Esophagus squamous epithelium (tissue), 5 donors: ENCODE measurements at places on chromosomes 7 and 10.

- DNase-seq: no peak
Observed at GRCh38 chr7:71705217-71705616, 573.3 kb downstream of the GALNT17 start.

GRCh38 chr10:51241461-51241860 lies 167.2 kb downstream of the PRKG1 start:
- no peak for DNase-seq

DNA sequence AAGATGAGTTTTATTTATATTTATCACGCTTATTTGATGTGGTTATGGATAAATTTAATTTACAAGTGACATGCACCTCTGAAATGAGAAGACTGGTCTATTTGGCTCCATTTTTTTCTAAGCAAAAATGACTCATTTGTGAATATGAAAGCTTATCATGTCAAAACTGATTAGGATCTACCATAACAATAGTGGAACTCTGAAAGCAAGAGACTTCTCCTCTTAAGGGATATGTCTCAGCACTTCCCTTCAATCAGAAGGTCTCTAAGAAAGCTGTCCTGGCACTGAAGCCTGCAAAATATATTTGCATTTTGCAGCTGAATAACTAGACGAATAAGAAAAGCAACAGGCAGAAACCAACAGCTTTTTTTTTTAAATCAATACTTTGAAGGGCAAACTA lies 12.7 kb downstream of the FAS start:
- no peak for DNase-seq

DNA sequence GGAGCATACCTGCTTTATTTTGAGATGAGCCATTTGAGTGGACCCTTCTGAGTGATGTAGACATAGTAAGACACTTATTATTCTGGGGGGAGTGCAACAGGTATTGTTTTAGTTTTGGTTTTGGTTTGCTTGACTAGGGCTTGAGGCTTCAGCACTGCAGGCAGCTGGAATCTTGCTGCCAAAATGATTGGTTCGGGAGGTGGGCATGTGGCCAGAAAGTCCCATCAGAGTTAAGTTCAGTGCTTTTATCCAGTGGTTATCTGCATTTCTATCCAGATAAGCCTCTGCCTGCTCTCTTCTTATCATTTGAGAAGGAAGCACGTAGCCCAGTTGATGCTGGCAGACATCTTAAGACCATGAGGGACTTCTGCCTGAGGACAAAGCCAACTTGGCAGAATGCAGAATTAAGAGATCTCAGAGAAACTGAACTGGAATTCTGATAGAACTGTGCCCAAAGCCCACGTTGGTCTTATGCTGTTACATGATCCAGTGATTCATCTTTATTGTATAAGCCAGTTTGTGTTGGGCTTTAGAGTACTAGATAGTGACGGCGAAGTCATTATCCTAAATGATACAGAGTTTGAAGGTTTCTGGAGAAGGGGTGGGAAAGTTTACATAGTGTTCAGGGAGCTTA lies 9.6 kb upstream of the JAZF1 start:
- DNase-seq: no peak

- DNase-seq: no peak
Observed at GRCh38 chr10:78533098-78533497, 499.4 kb downstream of the RPS24 start.

- no peak for DNase-seq
Observed at GRCh38 chr7:23055582-23056178, 41.8 kb upstream of the HYCC1 start.

- no peak for DNase-seq
Observed at GRCh38 chr7:73512018-73512780, 9.9 kb downstream of the BAZ1B start.

GRCh38 chr10:30755441-30755953 lies 125.9 kb upstream of the LYZL2 start:
- DNase-seq: no peak

- no peak for DNase-seq
Observed at GRCh38 chr10:58645416-58646146, 132.9 kb downstream of the BICC1 start.

DNA sequence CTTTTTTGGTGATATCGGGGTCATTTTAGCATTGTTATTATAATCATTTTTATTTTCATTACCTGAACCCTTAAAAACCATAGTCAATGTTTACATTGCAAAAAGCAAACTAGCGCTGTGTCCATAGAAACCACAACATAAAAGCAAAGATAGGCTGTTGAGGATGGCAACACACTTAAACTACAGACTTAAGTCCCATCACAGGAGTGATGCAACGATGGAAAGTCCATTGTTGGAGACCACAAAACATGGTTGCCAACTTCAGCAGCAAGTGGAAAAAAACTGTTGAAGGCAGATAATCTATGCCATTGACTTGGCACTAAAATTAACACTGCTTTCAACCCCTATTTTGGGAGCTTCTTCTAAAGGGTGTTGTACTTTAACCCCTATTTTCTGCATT lies 398.8 kb upstream of the IGFBP3 start:
- no peak for DNase-seq

- no peak for DNase-seq
Observed at GRCh38 chr7:147428075-147428474, 1162.5 kb upstream of the C7orf33 start.

DNA sequence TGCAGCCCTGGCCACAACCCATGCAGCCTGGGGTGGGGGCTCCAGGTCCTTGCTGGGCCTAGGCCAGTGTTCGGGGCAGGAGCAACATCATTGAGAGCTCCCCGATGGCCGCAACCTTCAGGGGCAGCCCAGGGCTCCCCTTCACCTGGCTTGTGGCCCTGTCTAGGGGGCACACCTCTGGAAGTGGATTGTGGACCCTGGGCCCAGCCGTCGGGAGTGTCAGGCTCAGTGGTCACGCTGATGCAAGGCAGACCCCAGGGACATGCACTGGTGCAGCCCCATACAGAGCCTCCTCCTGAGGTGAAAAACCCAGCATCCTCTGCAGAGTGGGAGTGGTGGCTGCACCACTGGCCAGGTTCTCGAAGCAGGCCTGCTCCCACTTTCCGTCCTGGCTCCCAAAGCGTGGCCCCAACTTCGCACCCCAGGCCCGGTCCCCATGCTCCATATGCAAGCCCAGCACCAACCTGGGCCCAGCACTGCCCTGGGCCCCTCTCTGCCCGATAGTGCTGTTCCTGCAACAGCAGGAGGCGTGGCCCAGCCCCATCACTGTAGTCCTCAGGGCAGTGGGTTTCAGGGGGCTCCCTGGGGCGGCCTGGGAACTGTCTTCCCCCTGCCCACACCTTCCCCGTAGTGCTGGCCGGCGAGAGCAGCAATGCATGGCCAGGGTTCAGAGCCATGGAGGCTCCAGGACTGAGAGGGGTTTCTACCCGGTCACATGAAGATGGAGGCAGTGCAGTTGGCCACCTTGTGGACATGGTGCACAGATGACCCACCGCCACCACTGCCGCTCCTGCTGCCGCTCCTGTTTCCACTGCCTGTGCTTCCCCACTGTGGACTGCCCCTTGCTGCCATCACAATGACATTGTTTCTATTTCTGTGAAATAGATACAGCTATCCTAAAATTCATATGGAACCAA lies 303.9 kb upstream of the NRG3 start:
- DNase-seq: no peak

DNA sequence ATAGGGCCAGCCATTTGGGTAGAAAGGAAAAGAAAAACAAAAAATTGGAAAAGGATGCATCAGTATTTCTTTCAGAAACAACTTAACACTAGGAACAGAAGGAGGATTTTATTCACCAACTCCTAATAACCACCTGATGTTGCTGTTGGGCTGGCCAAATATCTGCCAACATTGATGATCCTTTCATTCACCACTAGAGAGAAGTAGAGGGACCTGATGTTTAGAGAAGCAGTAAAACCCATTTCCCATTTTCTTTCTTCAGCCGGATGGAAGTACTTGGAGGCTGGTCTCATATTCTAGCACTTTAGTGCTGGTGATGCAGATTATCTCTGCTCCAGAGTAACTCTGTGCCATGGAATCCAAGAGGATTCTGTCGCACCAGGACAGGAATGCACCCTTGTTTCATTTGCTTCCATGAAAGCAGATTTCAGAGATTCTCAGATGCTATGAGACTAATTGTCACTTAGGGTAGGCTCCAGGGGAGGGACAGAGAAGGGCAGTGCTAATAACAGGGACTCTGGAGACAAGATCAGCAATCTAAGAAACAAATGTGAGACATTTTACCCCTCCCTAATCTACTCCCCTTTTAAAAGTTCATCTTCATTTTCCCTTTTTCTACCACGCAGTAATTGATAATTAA lies 3.1 kb downstream of the KLLN start:
- DNase-seq: no peak

GRCh38 chr7:25454020-25454419 lies 225.7 kb upstream of the NPVF start:
- DNase-seq: no peak

DNA sequence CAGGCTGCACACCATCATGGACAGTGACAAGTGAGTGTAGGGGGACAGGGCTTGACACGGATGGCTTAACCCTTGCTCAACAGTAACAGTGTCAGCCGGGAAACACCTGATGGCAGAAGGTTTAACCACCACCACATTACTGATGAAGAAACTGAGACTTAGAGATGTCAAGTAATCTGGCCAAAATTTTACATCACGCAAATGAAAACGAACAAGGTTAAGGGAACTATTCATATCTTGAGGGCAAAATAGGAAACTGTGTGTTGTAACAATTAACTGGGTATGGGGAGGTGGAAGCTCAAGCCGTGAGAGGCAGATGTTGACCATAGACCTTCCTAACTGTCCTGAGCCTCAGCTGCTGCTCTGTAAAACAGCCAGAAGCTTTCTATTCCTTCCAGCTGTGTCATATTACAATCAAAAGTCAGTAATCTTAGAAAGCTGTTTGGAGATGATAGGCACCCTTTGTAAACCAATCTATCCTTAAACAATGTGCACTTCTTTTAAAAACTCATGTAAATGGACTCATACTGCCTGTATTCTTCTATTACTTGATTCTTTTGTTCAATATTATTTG lies 68.4 kb downstream of the ABCC2 start:
- DNase-seq: no peak

- DNase-seq: no peak
Observed at GRCh38 chr10:123795846-123796590, 95.6 kb downstream of the CPXM2 start.

DNA sequence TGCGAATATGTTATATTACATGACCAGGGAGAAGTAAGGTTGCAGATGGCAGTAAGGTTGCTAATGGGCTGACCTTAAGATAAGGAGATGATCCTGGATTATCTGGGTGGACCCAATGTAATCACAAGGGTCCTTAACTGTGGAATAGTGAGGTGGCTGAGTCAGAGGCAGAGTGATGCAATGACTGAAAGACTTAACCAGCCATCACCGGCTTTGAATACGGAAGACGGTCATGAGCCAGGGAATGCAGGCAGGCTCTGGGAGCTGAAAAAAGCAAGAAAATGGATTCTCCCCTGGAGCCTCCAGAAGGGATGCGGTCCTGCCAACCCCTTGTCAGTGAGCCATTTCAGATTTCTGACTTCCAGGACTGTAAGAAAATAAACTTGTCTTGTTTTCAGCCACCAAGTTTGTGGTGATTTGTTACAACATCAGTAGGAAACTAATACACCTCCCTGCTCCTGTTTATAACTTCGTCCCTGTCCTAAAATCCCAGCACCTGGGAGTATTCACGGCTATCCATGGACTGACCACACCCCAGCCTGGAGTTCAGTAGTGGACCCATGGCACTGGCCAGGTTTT lies 4.6 kb upstream of the C10orf95 start:
- no peak for DNase-seq

- no peak for DNase-seq
Observed at GRCh38 chr7:33727315-33727714, 178.0 kb upstream of the BMPER start.

DNA sequence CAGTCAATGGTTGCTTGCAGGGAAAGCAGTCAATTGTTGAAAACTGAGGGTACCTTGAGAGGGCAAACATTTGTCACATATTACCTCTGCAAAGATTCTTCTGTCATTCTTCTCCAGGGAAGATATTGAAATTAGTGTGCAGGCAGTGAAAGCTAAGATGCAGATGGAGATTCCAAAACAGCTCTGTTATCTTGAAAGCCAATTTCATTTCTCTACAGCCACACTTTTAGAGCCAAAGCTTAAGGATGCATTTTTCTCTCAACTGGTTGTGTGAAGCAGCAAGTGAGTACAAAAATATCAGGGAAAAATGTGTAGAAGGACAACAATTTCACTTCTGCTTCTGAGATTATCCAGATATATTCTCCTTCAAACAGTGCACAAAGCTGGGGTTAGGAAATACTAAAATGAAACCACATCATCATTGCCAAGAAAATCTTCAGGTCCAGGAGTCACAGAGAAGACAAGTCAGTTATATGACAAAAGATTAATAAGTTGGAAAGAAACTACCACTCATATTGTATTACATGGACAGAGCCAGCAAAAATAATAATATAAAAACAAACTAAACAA lies 16.3 kb downstream of the SGMS1 start:
- no peak for DNase-seq

DNA sequence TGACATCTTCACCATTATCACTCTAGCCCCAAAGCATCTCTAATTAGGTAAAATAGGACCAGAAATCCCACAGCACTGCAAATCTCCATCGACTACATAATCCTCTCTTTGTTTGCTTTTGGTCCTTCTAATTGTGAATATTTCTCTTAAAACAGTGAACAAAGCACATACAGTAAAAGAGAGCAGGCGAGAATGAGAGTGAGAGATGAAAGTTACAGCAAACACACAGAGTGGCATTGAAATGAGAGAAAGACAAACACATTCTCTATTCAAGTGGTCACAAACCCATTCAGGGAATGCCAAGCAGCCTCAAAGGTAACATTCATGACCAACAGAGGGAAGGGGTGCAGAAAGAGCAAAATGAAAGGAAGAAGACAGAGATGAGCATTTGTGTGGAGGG lies 109.8 kb upstream of the PTN start:
- no peak for DNase-seq

DNA sequence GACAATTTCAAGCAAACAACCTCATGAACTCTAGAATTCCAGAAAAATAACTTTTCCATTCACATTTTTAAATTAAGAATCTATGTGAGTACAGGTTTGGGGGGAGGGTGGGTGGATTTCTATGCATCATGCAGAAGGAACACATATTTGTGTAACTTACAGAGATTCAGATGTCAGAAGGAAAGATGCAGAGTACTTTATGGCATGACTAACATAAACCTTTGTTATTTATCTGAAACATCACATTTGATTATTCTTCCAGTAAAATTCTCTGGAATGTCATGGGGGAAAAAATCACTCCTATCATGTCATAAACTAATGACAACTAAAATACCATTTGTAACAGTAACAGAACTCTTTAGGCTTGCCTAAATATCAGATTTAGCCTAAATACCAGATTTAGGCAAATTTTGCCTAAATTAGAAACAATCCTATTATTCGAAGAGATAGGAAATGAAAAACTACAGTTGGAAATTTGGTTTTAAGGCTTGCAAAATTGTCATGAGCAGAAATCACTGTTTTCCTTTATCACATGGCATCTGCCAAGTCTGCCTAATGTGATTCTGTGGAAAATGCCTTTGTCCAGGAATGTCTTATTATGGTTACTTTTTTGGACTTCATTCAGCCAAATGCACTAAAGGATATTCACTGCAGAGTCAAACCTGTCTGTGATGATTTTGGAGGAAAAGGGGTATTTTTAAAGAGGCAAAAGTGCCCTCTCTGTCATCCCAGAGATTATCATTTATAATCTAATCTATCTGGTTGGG lies 527.7 kb upstream of the CELF2 start:
- no peak for DNase-seq

- no peak for DNase-seq
Observed at GRCh38 chr7:10939237-10939910, 34.3 kb upstream of the PHF14 start.

GRCh38 chr10:95566136-95566535 lies 5.0 kb upstream of the SORBS1 start:
- no peak for DNase-seq
